T-helper 2 cell treated with Interferon-gamma antibody and Interleukin-4, amounts not matched to agents 5 μg/mL and 100 μg/mL, for 36 hours (primary cell): ENCODE measurements at places on chromosomes 5 and 9.

DNA sequence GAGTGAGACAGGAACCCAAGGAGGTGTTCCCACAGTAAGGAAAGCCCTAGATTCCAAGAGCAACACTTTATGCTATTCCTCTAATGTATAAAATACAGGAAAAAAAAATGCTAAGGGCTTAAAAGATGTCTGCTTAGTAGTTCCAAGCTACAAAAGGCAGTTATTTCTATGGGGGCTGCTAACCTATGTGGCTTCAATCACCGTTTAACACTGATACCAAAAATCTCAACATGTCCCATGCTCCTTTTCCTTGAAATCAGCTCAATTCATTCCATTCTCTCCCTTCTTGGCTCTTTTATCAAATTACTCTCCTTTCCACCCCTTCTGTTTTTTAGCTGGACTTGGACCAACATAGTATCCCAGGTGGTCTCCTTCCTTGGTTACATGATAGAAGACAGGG is 20.6 kb downstream of the CCNH start:
- no peak for DNase-seq

- no peak for DNase-seq
These were observed 116.5 kb downstream of the ANKRD55 start for GRCh38 chr5:56116599-56117141.

DNA sequence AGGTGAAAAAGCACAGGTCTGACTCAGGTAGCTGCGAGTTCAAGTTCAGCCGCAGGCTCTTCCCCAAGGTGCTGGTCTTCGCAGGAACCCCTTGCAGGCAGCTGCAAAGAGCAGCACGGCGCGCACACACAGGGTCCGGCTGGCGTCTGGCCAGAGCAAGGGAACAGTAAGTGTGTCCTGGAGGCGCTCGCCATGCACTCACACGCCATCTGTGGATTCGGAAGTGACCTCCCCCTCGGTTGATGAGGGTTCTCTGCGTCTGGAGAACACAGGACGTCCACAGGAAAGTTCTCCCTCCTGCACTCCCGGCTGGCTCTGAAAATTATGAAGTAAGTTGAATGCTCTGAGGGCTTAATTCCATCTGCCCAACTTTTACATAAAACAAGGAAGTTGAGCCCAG is 14.0 kb upstream of the EGFL7 start:
- DNase-seq: no peak

DNA sequence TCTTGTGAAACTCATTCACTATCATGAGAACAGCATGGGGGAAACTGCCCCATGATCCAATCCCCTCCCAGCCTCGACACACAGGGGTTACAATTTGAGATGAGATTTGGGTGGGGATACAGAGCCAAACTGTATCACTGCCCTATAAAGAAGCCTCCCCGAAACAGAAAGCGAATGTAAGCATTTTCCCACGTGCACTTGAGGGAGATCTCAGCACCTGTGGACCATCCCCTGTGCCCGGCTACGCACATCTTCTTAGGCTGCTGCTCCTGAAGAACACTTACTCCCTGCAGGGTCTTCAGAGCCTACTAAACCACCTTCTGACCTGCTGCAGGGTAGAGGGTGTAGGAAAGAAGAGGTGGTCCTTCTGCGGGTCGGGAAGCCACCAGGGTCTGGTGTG is 410.2 kb upstream of the IRX2 start:
- no peak for DNase-seq

DNA sequence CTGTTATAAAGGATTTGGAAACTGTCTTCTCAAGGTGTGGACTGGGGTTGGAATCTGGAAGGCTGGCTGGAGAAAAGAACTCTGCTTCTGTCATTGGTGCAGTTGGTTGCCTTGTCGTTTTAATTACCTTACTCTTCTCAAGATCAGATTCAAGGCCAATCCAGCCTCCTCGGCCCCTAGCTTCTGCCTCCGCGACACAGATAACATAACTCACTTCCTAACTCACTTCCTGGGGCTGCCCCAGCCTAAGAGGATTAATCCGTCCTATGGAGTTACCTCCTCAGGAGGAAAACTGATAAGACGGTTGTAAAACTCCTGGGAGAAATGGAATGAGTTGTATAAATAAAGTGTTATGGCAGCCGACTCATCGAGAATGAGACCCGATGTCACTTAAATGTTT is 389.1 kb upstream of the WWC1 start:
- no peak for DNase-seq

DNA sequence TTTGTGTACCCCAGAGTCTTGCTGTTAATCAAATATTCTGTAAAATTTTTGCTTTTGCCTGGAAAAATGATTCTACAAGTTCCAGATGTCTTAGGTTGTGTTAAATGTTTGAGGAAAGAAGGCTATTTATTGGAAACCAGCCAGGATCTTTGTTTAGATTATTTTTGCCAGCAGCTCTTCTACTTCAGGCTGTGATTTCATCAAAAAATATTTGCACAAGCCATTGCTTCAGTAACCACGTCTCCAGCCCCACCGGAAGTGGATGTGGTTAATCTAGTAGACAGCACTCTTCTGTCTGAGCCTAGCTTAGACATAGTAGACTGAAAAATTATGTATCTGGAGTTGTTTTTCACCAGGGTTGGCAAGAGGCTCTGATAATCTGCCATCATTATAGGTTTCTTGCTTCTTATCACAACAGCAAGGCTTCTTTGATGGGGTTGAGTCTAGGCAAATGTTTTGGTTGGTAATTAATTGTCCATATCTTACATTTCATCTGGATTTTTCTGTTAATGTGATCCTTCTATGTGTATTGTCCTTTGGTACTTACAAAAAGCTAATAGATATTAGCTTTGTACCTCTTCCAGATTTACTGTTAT is 17.1 kb downstream of the KCTD16 start:
- DNase-seq: peak; percentile 60
